ENCODE measurements at places on chromosomes 5 and 9. TPM values are rescaled to one million over a fixed set of nuclear protein-coding genes. Genes with fewer than 3 reads are reported as not detected.

DNA sequence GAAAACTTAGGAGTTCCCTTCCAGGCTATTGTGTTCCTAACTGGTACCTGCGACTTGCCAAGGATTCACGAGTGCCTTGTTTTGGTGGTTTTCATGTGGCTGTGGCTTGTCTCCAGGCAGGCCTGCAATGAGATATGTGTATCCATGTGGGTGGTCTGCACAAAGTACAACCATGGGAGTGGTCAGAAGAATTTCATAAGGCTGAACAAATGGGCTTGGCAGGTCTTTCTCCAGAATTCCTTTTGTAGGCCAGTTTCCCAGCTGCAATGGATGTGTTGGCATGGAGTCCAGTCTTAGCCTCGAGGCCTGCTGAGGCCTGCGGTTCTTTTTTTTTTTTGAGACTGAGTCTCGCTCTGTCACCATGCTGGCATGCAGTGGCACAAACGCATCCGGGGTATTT, 28.8 kb upstream of the MELK start:
- DNase-seq = no peak

Gene CCDC183
- total RNA-seq = not detected

DNA sequence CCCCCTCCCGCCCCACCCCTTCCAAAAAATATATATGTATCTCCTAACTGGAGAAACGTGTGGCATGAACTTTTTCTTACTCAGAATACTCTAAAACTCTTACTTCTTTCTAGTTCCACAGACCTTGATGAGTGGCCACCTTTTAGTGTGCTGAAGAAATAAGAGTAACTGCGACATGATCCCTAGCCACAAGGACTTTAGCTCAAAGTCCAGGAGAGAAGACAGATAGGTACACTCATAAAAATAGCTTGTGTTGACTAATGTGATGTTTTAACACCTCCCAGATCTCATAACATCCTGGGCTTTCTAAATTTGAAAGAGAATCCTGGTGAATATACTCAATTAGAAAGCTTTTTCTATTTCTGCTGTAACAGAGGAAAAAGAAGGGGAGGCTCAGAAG, 1005.0 kb upstream of the DMAC1 start:
- DNase-seq = no peak

Gene SLC22A4
- 0.13 TPM for total RNA-seq

DNA sequence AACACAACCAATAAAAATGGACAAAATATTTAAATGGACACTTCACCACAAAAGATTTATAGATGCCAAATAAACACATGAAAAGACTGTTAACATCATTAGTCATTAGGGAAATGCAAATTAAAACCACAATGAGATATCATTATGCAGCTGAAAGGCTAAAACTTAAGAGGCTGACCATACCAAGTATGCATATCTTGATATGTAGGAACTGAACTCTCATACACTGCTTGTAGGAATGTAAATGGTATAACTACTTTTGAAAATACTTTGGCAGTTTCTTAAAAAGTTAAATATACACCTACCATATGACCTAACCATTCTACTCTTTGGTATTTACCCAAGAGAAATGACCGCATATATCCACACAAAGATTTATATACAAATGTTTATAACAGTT, 13.6 kb upstream of the ADAMTS12 start:
- no peak for DNase-seq

Gene SLC4A9
- total RNA-seq = 0.05 TPM

- DNase-seq = no peak
These were observed 213.4 kb downstream of the LURAP1L start for GRCh38 chr9:12988258-12988657.

- DNase-seq = no peak
These were observed 75.2 kb upstream of the RASGRF2 start for GRCh38 chr5:80884929-80885328.

- DNase-seq = peak; percentile 11
These were observed 410.1 kb upstream of the SMARCA2 start for GRCh38 chr9:1604942-1605560.

Gene RASEF
- not detected for total RNA-seq

GRCh38 chr5:134939500-134939899, 28.2 kb upstream of the CATSPER3 start:
- no peak for DNase-seq

GRCh38 chr5:169762338-169763095, 125.4 kb downstream of the DOCK2 start:
- DNase-seq = no peak

DNA sequence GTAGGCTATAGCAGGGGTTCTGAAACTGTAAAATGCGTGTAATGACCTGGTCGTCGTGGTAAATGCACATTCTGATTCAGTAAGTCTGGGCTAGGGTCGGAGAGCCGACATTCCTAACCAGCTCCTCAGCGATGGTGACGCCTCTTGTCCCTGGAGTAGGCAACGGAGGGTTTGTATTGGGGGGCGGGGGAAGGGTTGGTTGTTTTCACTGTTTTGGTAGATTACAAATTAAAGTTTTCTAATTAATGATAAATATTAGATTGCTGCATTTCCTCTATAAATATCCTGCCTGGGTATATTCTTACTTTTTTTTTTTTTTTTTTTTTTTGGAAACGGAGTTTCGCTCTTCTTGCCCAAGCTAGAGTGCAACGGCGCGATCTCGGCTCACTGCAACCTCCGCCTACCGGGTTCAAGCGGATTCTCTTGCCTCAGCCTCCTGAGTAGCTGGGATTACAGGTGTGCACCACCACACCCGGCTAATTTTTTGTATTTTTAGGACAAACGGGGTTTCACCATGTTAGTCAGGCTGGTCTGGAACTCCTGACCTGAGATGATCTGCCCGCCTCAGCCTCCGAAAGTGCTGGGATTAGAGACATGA, 566 bp upstream of the ALDH7A1 start:
- no peak for DNase-seq

Gene FBP2
- not detected for total RNA-seq

Data from GM12878 (cell line).